ENCODE measurements at places on chromosomes 1 and 21.

DNA sequence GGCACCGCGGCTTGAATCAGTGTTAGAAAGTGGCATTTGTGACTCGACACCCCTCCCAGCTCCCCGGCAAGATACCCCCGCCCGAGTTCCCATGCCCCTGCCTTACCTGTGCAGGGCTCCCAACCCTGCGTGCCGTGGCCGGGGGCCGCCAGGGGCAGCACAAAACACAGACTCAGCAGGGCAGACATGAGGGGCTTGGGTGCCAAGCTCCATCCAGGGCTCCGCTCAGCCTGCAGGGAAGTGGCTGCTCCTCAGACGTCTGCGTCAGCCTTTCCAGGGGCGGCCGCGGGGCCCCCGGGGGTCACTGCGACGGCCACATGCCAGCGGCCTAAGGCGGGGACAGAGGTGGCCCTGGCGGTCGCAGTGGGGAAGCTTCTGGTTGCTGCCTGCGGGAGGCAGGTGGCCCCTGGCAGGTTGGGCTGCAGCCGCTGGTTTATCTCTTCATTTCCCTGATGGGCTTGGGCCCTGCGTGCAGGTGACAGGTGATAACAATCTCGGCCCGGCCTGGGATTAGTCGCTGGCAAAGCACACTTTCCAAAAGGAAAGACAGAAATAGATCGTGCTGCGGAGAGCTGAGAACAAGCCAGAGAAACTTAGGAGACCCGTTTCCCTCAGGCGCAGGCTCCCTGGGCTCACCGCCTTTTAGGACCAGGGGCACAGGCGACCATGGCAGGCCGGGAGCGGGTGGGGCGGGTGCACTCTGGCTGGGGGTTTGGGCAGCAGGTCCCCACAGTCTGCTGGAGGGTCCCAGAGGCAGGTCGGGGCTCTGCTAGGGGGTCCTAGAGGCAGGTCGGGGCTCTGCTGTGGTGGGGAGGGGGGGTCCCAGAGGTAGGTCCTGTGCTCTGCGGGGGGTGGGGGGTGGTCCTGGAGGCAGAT lies at the start of gene TSPEAR:
TSPEAR (minus strand) TSS at position 246 of the 876 bp plus-strand sequence; CDS start at position 188, 58 bp downstream.
- DNase-seq, result no peak

DNA sequence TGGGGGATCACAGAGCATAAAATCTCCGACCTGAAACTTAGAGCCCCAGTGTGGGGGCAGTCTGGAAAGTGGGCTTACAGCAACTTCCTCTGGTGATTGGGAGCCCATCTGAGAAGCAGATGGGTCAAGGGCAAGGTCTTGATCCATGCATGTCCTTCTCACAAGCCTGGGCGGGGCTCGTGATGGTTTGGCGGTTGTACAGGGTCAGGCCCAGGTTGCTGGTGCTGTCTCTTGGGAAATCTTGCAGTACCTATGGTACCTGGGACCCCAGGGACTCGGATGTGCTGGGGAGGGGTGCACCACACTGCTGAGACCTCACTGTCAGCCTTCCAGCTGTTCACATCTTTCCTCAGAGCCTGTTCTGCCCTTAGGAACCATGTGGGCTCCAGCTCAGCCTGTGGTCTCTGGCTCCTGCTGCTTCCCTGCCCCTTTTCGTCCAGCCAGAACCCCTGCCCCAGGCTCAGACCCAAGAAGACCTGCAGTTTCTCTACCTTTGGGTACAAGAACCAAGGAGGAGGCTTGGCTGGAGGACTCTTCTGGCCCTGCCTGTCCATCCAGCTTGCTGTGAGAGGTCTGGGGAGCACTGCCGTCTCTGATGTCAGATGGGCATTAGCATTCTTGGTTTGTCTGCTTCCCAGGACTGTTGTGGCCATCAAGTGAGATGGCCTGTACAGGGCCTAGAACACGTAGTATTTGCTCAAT lies 24.5 kb downstream of the WNT4 start:
- no peak for DNase-seq

DNA sequence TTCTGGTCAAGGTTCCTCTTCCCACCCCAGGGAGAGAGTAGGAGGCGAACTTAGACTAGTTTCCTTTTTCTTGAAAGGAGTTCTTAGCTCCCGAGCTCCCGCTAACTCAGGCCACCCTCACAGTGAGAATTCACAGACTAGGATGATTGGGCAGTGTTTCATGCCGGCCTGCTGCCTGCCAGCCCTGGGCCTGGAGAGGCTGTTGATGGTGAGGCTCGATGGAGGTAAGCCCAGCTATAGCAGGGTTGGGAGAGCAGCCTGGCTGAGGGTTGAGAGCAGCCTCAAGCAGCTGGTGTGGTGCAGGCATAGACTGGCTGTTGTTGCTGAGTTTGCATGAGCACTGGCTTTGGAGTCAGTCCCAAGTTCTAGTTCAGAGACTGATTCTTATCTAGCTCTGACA lies 274.4 kb downstream of the MATN1 start:
- no peak for DNase-seq

DNA sequence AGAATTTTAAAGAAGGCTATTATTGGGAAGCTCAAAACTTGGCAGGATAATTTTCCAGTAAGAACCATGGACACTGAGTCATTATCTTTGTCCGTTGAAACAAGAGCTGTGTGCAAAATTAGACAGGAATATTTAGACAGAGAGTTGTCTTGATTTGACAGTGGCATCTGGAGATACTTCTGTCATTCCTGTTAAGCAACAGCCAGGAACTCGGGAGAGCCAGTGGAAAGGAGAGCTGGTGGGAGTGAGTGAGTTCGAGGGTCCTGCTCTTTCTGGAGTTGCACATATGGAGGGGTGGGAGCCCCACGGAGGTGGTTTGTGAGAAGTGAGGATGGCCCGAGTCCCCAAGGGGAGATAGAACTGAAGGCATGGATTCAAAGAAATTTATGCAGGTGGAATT lies 3.1 kb downstream of the COQ8A start:
- no peak for DNase-seq

- DNase-seq, result no peak
Measured at GRCh38 chr1:217363319-217363718, 267.6 kb downstream of the GPATCH2 start.

- DNase-seq, result no peak
Measured at GRCh38 chr1:220551718-220552117, 23.8 kb downstream of the MARK1 start.

DNA sequence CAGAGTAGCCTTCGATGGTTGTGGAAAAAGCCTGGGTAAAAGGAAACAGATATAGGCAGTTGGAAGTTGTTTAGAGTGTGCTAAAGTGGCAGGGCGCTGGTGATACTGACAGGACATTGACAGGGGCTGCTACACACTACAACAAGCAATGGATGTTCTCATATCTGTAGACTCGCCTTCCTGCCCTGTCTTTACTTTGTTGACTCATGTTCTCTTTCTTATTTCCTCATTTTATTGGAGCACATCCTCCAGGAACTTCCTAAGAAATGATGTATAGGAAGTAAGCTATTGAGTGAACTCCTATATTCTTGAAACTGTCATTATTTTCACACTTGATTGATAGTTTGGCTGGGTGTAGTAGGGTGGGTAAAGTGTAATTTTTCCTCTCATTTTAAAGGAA lies 51.0 kb downstream of the C4BPA start:
- DNase-seq, result no peak

- DNase-seq, result no peak
Measured at GRCh38 chr1:219050086-219050821, 123.4 kb upstream of the LYPLAL1 start.

GRCh38 chr1:235923466-235924021 lies 56.8 kb upstream of the LYST start:
- DNase-seq, result no peak

- DNase-seq, result no peak
Measured at GRCh38 chr1:5473268-5473667, 519.0 kb downstream of the NPHP4 start.

GRCh38 chr1:51284487-51284954 lies 45.8 kb downstream of the TTC39A start:
- DNase-seq, result no peak

- no peak for DNase-seq
Measured at GRCh38 chr1:36251794-36252481, 27.7 kb downstream of the THRAP3 start.

- DNase-seq, result no peak
Measured at GRCh38 chr21:46049890-46050667, 47.8 kb upstream of the COL6A2 start.

DNA sequence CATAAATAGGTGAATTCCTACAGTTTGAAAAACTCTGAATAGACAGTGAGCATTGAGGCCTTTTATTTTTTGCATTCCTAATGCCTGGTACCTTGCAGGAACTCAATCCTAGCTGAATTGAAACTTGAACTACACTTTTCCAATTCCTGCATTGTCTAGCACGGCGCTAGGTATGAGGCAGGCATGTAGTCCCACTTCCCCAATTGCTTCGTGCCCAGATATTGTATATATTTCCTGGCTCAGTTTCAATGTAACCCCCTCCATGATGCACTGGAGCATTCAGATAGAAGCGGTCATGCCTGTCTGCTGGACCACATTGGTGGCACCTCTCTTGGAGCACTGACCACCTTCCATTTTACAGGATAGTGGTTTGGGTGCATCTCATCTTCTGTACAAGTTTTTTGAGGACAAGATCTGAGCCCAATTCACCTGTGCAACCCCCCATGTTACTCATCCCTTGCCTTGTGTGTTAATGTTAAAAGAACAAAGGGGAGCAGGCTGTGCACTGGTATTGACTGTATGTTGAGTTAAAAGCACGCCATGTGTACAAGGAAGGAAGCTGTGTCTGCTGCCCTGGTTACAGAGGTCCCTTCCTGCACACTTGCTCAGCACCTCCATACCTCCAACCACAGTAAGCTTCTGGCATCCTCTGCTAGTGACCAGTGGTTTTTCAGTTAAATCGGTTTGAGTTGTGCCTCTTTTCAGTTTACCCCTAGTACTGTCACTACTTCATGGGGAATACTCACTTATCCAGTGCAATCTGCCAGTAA lies 10.0 kb upstream of the RAB7B start:
- no peak for DNase-seq

- no peak for DNase-seq
Measured at GRCh38 chr1:59345221-59345620, 48.3 kb downstream of the FGGY start.

DNA sequence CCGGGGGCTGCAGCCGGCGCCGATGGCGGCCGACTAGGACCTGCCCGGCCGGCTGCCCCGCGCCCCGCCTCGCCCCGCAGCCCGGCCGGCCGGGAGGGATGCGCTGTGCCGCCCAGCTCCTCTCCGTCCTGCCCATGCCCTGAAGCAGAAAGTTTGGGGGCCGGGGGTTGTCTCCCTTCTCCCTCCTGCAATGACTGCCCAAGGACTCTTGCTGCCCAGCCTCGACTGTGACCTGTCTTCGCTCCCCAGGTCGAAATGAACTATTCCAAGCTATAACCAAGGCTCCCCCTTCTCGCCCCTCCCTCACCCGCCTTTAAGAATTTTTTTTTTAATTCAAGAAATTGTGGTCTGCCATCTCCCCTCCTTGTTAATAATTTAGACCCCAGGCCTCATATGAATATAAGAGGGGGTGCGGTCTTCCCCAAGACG lies 361 bp downstream of the TMCC2 start:
- no peak for DNase-seq

- DNase-seq, result no peak
Measured at GRCh38 chr1:96361271-96361856, 360.2 kb upstream of the PTBP2 start.

- no peak for DNase-seq
Measured at GRCh38 chr1:27504588-27505419, 14.8 kb upstream of the WASF2 start.

- DNase-seq, result no peak
Measured at GRCh38 chr1:163036671-163037070, 32.5 kb upstream of the RGS4 start.

DNA sequence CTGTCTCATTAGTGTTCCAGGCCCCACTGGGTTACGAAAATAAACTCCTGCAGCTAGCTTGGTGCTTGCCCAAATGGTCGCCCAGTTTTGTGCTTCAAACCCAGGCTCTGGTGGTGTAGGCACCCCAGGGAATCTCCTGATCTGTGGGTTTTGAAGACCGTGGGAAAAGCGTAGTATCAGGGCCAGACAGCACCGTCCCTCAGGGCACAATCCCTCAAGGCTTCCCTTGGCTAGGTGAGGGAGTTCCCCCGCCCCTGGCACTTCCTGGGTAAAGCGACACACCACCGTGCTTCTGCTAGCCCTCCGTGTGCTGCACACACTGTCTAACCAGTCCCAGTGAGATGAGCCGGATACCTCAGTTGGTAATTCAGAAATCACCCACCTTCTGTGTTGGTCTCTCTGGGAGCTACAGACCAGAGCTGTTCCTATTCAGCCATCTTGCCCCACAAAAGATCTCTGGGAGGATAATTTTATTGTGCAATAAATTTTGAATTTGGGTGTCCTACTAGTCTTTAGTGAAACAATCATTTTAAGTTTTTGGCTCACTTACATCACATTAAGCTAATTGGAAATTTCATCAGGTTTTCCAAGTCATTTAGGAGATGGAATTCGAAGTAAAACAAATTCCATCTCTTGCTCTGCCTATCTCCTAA lies 9.4 kb upstream of the SLC25A24 start:
- DNase-seq, result no peak

GRCh38 chr1:61391730-61392129 lies 309.4 kb downstream of the NFIA start:
- no peak for DNase-seq

DNA sequence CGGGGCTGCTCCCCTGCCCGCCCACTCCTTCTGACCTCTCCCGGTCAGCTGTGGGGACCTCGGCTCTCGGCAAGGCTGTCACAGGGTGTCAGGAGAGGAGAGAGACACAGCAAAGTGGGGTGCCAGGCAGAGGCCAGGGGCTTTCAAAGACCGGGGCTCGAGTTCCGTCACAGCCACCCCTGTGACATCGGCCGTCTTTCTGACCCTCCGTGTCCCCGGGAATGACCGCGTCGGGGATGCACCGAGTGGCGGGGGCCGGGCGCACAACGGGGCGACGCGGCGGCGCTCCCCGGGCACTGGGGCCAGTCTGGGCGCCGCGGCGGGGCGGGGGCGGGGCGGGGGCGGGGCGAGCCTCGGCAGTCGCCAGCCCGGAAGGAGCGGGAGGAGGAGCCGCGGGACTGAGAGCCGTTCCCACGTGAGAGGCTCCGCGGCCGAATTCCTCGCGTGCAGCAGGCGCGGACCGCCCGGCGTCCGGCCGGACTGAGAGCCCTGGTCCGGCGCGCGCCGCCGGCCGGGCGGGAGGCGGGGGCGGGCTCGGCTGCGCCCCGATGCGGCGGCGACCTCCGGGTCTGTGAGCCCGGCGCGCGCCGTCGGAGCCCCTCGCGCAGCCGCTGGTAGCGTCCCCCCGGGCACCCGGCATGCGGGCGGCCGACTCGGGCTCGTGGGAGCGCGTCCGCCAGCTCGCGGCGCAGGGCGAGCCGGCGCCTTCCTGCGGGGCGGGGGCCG lies 229.7 kb upstream of the TMEM51 start:
- no peak for DNase-seq

DNA sequence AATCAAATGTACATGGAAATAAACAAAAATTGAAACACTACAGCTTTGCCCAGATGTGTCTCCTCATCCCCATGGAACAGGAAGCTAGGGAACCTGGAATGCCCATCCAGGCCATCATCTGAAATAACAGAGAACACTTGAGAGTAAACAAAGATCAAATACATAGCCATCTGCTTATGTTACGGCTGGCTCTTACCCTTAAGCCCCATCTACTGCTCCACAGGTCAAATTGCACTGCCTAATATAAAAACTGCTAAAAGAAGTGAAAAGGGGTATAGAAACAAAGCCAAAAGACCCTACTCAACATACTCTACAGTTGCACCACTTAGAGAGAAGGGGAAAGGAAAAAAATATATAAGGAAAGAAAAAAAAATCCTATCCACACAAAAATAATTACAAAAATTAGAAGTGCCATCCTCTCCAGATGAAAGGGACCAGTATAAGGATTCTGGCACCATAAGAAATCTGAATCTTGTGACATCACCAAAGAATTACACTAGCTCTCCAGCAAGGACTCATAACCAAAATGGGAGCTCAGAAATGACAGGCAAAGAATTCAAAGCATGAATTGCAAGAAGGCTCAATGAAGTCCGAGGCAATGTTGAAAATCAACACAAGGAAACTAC lies 26.9 kb downstream of the OR6Y1 start:
- DNase-seq, result no peak
